ENCODE measurements at places on chromosomes 7 and 10.

GRCh38 chr7:38283107-38283506 is 9.7 kb upstream of the TARP start:
- DNase-seq = no peak

DNA sequence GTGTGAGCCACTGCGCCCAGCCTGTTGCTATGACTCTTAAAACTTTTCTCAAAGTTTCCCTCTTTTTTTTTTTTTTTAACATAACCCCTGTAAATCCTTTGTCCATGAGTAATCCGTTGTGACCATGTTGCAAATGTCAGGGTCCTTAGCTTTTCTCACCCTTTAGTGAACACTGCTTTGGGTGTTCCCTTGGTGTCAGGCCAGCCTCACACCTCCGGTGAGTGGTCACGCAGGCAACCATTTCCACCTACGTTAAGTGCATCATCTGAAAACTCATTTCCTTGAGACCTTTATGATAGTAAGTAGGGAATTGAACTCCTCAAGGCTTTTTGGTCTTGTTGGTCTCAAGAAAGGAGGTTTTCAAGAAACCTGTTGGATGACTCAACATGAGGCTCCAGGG is 41.3 kb upstream of the OPN4 start:
- DNase-seq = peak; percentile 60

- peak; percentile 94 for DNase-seq
Measured at GRCh38 chr10:87095236-87095945, 385 bp downstream of the SHLD2 start.

- DNase-seq = no peak
Measured at GRCh38 chr7:53602817-53603418, 567.5 kb downstream of the POM121L12 start.

- no peak for DNase-seq
Measured at GRCh38 chr7:41146429-41146828, 556.5 kb downstream of the INHBA start.

GRCh38 chr10:14487488-14487883 is 156.8 kb upstream of the FRMD4A start:
- no peak for DNase-seq

DNA sequence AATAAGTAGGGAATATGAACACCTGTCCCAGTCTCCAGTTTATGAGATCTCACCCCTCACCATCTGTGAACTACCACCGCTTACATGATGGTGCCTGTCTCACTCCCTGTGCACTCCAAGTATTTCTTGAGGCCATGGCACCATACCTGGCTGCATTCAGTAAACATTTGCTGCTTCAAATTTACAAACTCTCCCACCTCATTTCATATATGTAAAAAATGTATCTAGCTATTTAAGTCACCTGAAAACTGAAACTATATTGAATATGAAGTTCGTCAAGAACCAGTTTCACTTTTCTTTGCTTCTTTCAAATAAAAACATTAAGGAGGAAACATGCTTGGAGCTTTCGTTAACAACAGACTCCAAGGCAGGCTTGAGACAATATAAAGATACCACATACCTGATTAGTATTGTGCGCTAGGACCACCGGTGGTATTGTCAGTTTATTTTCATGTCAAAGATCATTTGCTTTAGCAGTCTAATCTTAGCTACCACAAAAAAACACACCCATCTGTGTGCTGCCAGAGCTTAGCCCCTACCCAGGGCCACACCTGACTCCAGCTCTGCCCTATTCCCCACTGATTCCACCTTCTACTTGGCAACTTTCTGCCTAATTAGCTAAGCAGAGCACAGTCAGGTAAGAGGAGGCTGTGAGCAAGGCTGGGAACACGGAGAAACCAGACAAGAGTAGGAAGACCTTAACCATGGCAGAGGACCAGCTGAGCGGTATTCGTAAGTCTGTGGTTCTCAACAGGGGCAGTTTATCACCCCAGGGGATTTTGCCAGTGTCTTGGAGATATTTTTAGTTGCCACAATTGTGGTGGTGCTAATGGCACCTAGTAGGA is 92.0 kb downstream of the ZFAND4 start:
- no peak for DNase-seq

- no peak for DNase-seq
Measured at GRCh38 chr7:107213193-107213788, 44.5 kb downstream of the HBP1 start.

DNA sequence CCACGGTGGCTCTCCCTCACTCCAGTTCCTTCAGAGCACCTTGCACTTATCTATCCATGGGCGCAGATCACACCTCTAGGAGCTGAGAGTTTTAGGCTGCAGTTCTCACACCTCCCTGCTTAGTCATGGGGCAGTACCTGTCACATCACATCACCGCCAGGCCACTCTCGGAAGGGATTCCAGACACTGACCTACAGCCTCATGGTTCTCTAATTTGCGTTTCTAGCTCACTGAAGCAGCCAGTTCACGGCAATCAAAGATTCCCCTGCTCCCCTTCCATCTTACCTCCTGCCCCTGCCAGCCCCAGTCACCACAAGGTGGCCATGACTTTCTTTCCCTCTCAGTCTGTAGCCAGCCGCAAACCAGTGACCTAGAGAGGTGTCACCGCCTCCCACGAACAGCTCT is 34.2 kb downstream of the ADRB1 start:
- no peak for DNase-seq

GRCh38 chr10:104028146-104028545 is 57.5 kb downstream of the COL17A1 start:
- DNase-seq = no peak

- no peak for DNase-seq
Measured at GRCh38 chr7:10889266-10889898, 84.3 kb upstream of the PHF14 start.

DNA sequence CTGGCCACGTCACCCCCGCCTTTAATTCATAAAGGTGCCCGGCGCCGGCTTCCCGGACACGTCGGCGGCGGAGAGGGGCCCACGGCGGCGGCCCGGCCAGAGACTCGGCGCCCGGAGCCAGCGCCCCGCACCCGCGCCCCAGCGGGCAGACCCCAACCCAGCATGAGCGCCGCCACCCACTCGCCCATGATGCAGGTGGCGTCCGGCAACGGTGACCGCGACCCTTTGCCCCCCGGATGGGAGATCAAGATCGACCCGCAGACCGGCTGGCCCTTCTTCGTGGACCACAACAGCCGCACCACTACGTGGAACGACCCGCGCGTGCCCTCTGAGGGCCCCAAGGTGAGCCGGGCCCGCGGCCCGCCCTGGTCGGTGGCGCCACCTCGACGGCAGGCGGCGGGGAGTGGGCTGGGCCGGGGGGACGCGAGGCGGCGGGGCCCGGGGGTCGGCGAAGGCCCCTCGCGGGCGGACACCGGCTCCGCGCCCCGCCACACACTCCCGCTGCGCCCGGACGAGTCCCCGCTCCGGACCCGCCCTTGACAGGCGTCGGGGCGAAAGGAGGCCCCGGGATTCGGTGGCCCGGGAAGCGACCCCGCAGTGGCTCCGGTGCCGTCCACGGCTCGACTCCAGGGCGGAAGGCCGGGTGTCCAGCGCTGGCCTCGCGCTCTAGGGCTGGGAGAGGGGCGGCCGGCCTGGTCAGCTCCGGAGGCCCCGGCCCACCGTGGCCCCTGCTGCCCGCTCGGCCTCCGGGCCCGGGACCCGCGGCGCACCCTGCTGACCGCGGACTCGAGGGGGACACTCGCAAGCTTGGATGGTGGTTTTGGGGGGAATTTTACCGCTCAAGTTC is 557 bp downstream of the BAG3 start:
- DNase-seq = no peak

- no peak for DNase-seq
Measured at GRCh38 chr7:121280656-121281055, 48.1 kb upstream of the WNT16 start.

DNA sequence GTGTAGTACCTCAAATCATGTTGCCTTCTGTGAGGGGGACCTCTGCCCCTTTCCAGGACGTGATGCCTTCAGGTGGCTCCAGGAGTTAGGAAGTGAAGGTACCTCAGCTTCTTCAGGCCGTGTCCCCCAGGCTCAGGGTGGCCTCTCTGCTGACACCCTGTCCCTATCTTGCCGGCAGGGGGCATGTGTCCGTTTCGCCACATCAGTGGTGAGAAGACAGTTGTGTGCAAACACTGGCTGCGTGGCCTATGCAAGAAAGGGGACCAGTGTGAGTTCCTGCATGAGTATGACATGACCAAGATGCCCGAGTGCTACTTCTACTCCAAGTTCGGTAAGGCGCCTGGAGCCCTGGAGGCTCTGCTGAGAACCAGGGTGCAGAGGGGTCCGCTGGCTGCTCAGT is 9.2 kb downstream of the CPSF4 start:
- DNase-seq = no peak

GRCh38 chr7:121019018-121019417 is 30.5 kb downstream of the CPED1 start:
- no peak for DNase-seq

DNA sequence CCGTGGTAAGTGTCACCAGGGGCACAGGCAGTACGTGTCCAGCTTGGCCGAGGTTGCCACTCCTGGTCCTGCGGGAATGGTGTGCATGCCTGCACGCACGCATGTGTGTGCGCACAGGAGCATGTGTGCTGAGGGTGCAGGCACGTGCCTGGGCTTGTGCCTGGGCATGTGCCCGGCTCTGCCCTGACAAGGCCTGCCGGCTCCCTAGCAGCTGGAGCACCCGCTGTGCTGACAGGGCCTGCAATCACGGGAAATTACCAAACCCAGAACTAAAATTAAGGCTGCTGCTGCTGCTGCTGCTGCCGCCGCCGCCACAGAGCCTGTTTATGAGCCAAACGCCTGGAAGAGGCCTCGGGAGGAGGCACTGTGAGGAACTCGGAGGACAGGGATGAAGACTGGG is 28.7 kb downstream of the GHRHR start:
- DNase-seq = no peak

DNA sequence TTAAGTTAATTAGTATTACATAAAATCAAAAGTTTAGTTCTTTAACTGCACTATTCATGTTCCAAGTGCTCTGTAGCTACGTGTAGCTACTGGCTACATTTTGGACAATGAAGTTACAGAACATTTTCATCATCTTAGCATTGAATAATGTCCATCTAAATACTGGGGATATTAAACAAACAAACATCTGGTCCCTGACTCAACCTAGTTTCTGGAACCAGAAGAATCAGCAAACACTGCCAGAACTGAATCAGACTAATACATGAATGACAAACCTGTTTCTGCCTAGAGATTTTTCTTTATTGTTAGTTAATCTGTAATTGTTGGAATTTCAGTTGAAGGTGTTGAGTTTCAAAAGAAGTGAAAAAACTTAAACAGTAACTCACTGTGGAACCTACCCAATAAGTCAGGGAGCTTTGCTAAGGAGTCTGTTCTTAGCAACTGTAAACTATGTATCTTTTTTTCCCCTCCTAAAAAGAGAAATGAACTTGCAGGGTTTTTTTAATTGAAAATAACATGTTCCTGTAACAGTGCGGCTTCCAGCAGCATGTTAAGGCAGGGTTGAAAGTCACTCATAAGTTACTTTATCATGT is 58.3 kb downstream of the CDK13 start:
- no peak for DNase-seq

DNA sequence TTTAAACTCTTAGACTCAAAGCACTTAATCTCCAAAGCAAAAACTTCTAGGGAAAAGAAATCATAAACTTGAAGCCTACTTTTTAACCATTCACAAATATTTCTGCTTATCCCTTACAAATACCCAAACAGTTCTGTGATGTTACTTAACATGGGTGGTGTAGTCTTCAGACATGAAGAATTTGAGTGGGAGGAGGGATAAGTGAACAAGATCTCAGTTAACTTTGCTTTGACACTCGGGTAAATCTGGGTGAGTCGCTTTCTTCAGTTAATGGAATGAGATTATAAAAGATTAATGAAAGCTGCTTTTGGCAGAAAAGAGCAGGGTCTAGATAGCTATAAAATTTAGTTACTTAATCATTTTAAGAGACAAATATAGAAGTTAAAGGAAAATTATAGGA is 47.5 kb downstream of the RNF133 start:
- no peak for DNase-seq

DNA sequence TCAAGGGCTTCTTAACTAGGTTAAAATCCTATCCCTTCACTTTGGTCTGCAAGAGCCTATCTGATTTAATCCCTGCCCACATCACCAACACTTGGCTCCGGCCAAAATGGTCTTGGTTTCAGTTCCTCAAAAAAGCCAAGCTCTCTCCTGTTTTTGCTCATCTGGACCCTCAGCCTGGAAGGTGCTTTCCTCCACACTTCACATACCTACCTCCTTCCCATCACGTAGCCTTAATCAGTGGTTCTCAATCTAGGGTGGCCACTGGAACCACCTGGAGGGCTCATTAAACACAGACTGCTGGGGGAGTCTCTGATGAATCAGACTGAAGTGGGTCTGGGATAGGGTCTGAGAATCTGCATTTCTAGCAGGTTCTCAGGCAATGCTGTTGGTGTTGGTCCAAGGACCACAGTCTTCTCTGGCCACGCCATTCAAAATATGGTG is 227.0 kb upstream of the AOAH start:
- no peak for DNase-seq

- no peak for DNase-seq
Measured at GRCh38 chr7:4833176-4833575, 28.7 kb downstream of the PAPOLB start.

GRCh38 chr7:67100956-67101361 is 104.3 kb downstream of the TYW1 start:
- no peak for DNase-seq

GRCh38 chr7:27895551-27895950 is 155.6 kb downstream of the TAX1BP1 start:
- DNase-seq = no peak

DNA sequence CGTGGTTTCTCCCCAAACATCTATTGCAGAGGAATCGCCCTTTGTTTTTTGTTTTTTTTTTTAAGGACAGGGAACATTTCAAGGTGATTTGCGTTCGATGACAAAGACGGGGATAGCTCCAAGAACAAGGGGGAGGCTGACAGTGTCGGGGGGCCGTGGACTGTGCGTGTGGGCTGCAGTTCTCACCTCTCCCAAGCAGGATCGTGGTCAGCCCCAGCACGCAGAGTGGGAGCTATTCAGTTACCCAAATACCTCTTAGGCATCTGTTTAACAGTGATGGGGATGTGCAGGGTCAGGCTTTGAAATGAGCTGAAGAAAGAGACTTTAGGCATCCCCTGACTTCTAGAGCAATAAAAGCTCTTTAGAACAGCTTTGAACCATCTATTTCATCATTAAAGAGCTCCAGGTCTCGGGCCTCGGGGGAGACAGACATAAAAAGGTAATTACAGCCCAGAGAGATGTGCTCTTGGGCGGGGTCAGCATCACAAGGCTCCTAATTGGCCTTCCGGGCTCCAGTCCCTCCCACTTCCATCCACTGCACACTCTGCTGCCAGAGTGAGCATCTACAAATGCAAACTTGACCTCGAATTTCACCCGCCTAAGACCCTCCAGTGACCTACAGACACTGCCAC is 97.3 kb downstream of the MYL10 start:
- no peak for DNase-seq

GRCh38 chr10:7813481-7813880 is 4.8 kb upstream of the TAF3 start:
- no peak for DNase-seq

- DNase-seq = no peak
Measured at GRCh38 chr7:37987732-37988131, 67.3 kb downstream of the EPDR1 start.
